ENCODE measurements at places on chromosomes 7 and 10.

- no peak for DNase-seq
These were observed 6.7 kb downstream of the LAMB1 start for GRCh38 chr7:107996072-107996882.

GRCh38 chr7:48158404-48158803 lies 12.9 kb upstream of the ABCA13 start:
- DNase-seq, result no peak

DNA sequence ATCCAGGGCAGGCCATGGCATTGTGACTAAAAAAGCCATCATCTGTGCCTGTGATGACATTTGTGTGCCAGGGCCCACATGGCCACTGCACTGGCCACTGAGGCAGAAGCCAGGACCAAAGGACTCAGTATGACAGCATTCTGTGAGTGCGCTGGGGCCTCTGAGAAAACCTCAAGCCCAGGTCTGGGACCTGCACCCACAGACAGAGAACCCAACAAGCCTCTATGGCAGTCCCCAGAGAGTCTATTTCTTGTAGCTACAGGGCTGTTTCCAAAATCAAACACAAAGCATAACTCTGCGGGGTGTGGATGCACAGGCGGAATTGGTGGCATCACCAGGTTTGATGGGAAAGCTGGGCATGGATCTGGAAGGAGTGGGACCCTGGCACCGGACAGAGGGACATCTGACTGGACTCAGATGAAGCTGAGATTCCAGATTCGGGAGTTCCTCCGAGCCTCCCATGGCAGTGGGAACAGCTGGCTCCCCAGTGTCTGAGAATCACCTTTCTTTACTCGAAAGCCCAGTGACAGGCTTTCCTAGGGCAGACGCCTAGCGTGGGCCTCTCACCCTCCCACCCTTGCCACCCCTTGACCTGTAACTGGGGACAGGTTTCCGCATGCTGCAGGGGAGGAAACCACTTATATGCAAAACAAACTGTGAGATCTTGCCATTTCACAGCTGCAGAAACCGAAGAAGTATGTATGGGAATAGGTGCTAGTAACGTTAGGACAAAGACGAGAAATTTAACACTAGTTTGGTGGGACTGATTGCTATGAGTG lies 70.6 kb upstream of the RHEB start:
- DNase-seq, result no peak

- DNase-seq, result no peak
These were observed 63.3 kb upstream of the NANOS1 start for GRCh38 chr10:118966076-118966849.

DNA sequence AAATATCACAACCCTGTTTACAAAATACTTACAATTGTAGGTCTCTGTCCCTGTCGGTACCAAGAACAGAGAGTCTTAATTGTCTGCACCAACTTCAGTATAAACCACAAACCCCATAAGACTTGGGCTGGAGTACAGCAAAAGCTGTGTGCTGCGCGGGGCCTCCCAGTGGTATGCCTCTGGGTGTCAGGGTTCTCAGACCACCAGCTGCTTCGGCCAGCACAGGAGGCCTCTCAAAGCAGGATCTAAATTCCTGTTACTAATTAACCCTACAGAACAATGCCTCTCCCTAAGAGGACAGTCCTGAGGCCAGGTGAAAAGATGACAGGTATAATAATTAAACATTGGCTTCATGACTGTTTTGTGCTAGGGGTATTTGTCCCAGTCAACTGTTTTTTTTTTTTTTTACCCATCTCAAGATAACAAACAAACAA lies 957 bp upstream of the SVIL start:
- DNase-seq, result peak; percentile 48

- no peak for DNase-seq
These were observed 100.1 kb downstream of the XPNPEP1 start for GRCh38 chr10:109823196-109823595.

GRCh38 chr10:59857921-59858320 lies 48.4 kb downstream of the CCDC6 start:
- DNase-seq, result no peak

DNA sequence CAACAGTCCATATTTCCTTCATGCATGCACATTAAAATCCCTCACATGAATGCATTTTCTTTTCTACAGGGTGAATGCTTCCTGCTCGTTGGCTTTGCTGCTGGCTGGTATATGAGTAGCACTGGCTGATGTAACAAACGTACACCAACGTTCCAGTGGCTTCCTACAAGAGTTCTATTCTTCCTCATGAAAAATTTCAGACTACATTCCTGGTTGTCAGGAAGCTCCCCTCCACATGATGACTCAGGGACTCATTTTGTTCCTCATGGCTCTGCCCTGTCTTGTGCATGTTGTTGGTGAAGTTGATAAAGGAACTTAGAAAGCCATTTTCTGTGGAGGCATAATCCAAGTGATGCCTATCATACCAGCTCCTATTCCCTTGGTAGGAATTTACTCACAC lies 470.7 kb upstream of the KLF6 start:
- no peak for DNase-seq

- no peak for DNase-seq
These were observed 69.8 kb downstream of the HDAC9 start for GRCh38 chr7:18565337-18565736.

DNA sequence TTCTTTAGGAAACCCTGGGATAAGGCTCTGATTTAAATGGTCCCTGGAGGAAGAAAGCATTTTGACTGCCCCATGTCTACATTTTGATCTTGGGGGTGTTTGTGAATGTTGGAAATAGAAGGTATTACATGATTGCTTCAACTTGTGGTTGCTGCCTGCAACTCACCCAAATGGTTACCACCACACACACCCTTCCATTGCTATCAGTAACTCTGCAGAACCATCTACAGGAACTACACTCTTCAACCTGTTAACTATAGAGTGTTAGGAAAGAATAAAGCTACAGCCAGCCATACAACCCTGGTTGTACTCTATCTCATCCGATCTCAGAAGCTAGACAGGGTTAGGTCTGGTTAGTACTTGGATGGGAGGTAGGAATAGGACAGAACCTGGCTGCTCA lies 71.2 kb downstream of the APBB1IP start:
- no peak for DNase-seq

GRCh38 chr10:89347701-89348457 lies 20.1 kb downstream of the IFIT3 start:
- DNase-seq, result no peak

DNA sequence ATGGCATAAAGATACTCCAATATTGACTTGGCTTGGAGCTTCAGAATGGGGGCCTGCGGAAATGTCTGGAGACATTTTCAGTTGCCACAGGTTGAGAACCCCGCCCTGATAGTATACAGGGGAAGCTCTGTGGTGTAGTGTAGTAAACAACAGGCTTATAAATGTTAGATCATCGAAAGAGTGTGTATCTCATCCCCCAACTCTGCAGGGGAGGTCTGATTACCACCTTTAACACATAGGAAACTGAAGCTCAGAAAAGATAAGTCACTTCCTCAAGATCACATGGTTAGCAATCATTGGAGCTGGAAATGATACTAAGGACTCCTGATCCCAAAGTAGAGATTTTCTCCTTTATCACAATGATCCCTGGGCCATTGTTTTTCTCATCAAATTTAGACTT lies 144.5 kb upstream of the BMPER start:
- no peak for DNase-seq

- no peak for DNase-seq
These were observed 103.4 kb downstream of the GRK5 start for GRCh38 chr10:119310806-119311205.

- no peak for DNase-seq
These were observed 80.1 kb downstream of the ANKIB1 start for GRCh38 chr7:92325858-92326257.

GRCh38 chr7:114051871-114052331 lies 133.1 kb upstream of the PPP1R3A start:
- DNase-seq, result no peak

- peak; percentile 26 for DNase-seq
These were observed 11.4 kb upstream of the PAX4 start for GRCh38 chr7:127629268-127629854.

DNA sequence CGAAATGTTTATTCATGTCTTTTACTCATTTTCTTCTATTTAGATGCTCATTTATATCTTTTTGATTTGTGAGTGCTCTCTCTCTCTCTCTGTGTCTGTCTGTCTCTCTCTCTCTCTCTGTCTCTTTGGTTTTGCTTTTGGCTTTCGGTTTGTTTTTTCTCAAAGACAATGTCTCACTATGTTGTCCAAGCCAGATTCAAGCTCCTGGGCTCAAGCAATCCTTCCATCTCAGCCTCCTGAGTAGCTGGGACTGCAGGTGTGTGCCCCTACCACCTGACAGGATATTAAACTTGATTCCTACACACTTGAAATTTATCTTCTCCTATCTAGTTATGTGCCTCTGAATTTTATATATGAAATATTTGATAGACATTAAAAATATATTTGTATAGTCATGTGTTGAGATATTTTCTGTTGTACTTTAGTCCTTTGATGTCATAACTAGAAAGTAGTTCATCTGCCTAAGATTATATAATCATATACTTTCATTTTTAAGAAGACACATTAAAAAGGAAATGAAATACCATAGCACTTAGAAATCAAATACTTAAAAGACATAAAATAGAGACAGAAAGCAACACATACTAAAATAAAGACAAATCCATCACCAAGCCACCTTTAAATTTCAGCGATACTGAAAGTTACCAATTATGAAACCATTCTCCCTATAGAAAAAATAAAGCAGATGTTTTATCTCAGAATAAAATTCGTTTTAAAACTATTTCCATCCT lies 68.1 kb upstream of the SFMBT2 start:
- DNase-seq, result peak; percentile 27

DNA sequence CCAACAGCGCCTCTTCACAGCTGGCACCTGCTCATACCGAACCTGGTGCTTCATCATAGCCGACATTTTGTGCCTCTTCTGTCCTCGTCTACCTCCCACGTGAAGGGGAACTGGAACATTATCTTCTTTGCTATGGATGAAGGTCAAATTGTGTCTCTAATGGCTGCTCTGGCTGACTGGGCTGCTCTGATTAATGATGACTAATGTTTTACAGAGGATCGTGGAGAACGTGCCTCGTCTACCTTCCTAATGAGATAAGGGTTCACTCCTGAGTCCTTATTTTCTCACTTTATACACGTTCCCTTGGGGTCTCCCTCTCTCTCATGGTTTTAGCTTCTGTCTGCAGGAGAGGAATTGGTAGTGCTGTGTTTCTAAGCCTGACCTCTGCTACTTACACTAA lies 420.3 kb downstream of the PHTF2 start:
- DNase-seq, result no peak

- no peak for DNase-seq
These were observed 195.1 kb upstream of the AUTS2 start for GRCh38 chr7:69403169-69403568.

GRCh38 chr7:50333221-50333651 lies 28.7 kb downstream of the IKZF1 start:
- DNase-seq, result peak; percentile 85

DNA sequence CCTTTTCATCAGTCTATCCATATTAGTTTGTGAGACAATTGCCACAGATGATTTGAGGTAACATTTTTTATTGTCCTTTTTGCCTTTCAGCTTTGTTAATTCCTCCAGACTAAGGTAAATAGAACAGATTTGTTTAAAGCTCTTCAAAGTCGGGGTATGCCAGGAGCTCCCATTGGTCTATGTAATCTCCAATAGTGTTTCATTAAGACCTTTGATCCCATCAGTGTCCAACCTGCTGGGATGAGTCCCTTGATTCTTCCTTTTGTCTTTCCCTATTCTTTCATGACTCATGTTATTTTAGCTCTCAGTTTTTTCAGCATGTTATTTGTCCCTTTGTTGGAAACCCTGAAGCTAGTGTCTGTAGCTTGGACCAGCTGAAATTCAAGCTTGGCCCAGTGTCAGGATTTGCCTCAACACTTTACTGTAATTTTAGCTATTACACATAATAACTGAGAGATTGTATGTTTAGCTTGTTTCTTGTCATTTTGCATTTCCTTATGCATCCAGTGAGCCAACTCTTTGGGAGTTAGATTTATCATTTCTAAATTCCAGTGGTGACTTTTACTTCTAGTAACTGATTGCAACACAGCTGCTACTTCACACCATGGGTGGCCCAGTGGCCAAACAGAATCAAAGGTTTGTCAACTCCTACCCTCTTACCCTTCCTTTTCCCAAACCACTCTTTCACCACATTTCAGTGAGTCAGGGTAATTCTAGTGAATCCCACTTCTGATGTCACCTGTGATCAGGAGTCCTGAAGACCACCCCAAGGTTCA lies 15.3 kb downstream of the AGBL3 start:
- DNase-seq, result no peak

- DNase-seq, result no peak
These were observed 152.4 kb upstream of the CELF2 start for GRCh38 chr10:10865303-10865702.

DNA sequence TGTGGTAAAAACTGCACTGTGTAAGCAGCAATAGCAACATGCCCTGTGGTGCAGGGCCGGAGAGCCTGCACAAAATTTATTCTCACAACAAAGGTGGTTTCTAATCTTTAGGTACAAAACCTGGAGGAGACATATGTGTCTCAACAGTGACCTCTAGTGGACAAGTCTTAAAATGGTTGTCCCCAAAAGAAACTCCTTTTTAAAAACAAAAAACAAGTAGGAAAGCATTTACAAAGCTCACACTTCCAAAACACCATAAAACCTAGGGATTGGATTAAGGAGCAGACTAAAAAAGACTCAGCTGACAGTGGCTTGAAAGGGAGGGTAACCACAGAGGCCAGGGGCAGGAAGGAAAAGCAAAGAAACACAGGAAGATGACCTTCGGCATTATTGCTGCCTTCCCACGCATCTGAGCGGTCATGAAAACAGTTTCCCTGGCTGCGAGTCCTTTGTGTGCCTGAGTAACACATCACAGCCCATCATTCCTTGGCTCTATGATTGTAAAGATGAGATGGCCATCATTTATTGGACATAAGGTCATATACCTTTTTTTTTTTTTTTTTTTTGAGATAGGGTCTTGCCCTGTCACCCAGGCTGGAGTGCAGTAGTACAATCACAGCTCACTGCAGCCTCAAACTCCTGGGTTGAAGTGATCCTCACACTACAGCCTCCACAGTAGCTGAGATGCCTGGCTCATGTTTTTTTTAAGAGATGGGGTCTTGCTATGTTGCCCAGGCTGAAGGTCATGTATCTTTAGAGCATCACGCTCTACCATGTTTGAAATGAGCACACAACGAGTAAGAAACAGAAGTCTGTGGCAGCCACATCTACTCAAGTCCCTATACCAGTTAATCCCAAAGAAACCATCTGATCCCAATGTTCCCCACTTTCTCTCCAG lies 39.5 kb downstream of the RSU1 start:
- DNase-seq, result peak; percentile 10

DNA sequence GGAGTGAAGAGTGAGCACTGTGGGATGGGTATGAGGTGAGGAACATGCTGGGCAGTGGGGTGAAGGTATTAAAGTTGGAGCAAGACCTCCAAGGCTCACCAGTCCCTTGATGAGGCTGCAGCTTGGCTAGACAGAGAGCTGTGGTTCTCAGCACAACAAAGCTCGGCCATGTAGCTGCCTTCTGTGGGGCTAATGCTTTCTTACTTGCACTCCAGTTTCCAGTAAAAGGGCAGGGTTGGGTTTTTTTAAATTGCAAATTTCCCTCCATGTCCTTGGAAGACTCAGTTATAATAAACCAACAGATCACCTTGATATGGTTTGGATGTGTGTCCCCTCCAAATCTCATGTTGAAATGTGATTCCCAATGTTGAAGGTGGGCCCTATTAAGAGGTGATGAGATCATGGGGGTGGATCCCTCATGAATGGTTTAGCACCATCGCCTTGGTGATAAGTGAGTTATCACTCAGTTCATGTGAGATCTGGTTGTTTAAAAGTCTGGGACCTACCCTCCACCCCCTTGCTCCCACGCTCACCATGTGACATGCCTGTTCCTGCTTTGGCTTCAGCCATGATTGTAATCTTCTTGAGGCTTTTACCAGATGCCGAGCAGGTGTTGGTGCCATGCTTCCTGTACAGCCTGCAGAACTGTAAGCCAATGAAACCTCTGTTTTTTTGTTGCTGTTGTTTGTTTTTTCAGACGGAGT lies 55.9 kb downstream of the ATXN7L1 start:
- no peak for DNase-seq
